ENCODE measurements at places on chromosomes 1 and 21.

- DNase-seq = no peak
Observed at GRCh38 chr21:35206141-35207125, 157.3 kb upstream of the RUNX1 start.

GRCh38 chr1:164337394-164337793, 221.6 kb upstream of the PBX1 start:
- DNase-seq = no peak

GRCh38 chr1:89347296-89347695, 16.6 kb upstream of the GBP6 start:
- no peak for DNase-seq

- no peak for DNase-seq
Observed at GRCh38 chr1:184366997-184367396, 19.8 kb upstream of the C1orf21 start.

DNA sequence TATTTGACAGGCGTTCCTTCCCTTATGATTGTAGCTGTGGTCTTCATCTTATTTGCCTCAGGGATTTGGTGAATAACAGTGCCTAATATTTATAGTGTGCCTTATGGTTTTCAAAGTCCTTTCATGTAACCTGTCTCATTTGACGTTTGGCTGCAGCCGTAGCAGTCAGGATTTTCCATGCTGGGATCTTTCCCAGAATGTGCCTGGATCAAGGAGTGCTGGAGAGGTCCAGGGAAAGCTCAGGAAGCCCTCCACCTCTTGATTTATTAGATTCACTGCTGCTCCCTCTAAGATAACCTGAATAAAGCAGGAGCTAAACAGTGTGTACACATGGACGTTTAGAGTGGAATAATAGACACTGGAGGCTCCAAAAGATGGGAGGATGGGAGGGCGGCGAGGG, 5.2 kb downstream of the C1orf21 start:
- no peak for DNase-seq

DNA sequence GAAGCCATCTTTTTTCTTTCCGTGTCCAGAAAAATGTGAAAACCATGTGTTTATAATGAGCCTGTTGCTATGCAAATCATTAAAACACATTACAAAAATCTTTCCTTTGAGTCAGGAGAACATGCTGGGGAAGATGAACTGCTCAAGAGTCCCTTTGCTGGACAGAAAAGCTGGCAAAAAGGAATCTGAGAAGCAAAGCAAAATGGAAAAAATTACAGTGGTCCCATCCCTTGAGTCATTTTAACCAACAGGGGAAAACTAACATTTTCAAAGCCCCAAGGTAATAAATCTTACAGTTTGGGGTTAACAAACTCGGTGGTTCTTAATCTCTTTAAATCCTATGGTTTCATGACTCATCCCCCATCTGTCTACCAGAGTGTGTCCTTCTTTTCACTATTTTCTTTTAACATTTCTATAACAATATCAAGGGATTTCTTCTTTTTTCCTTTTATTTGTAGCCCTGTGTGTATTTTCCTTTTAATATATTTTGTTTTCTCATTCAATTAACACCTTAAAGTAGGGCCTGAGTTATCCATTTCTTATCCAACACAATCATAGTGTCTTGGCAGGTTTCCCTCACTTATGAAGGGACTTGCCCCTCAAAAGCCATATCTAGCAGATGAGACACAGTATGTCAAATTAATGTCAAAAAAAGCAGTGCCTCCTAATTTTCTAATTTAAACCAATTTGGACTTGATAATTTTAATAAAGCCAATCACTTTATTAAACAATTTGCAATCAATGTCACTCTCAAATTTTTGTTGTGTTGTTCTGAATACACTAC, 105.4 kb downstream of the PTPN14 start:
- DNase-seq = no peak

DNA sequence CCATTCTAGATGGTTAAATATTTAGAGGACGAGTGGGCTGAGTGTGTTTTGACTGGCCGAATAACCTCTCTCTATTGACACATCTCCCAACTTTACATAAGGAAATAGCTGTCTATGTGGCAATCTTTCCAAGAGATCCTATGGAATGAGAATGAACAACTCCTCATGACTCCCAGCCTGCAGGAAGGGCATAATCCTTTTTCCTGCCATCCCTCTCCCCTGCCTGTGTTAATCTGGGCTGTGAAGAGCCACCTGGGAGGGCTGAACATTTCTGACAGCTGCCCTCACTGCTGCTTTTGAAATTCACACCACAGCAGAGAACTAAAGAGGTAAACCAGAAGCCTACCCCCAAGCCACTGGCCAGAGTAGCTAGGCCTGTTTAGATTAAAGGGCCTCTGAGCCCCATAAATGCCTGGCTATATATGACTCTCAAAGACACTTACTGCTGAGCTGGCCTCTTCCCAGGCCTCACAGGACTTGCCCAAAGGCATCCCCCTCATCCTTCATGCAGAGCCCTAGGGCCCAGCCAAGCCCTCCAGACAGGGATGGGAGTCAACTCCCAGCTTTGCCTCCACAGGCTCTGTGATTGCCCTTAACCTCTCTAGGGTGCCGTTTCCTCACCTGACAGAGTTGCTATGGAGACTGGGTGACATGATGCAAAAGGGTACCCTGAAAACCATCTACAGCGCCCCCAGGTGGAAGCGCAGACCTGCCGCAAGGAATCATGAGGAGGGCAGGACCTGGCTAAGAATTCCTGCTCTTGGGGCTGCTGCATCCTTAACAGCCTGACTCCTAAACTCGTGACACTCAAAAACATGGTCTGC, 42.0 kb upstream of the LDLRAP1 start:
- no peak for DNase-seq

GRCh38 chr1:78155121-78155520, 109.4 kb downstream of the GIPC2 start:
- DNase-seq = no peak
